Activated CD4-positive, CD25-positive, alpha-beta regulatory T cell treated with anti-CD3 and anti-CD28 coated beads, Interleukin-2, amount 50 U/mL, for 72 hours (primary cell): ENCODE measurements at places on chromosomes 1 and 21.

DNA sequence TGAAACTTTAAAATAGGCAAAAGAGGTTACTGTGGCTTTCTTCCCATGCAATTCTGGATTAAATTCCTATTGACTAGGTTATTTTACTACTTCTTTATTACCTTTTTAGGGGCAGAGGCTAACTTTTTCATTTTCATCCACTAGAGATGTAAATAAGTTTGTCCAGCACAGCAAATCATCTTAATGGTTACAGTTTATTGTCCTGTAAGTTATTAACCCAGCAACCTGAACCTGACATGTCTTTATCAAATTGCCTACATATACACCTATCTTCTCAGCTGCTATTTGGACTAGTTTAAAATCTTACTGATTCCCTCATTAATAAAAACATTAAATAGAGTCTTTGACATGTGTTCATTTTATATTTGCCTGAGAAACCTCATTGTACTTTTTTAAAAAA is 6.9 kb upstream of the SCYL3 start:
- DNase-seq = no peak

- DNase-seq = no peak
These were observed 181.1 kb downstream of the IGSF21 start for GRCh38 chr1:18288722-18289121.

- no peak for DNase-seq
These were observed 32.9 kb downstream of the KIFAP3 start for GRCh38 chr1:170041423-170042192.

DNA sequence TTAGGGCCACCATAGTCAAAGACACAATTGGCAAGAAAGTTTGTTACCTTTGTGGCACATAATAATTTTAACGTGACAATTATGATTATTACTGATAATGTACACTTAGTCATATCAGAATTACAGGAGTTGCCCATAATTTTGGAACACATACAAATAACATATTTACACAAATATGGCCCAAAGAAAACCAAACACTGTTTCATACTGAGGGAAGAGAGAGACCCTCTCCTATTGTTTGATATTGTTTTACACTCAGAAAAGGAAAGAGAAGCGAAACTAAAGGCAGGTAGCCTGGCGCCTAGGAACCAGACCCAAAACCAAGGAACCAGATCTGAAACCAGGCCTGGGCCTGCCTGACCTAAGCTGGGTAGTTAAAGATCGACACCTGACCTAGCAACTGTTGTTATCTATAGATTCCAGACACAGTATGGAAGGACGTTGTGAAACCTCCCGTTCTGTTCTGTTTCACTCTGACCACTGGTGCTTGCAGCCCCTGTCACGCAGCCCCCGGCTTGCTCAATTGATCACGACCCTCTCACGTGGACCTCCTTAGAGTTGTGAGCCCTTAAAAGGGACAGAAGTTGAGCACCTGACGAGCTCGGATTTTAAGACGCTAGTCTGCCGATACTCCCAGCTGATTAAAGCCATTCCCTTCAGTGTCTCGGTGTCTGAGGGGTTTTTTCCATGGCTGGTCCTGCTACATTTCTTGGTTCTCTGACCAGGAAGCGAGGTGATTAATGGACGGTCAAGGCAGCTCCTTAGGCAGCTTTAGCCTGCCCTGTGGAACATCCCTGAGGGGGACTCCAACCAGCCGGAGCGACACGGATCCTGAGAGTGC is 27.9 kb downstream of the C1orf115 start:
- DNase-seq = no peak

- DNase-seq = no peak
These were observed 47.6 kb downstream of the PKN2 start for GRCh38 chr1:88731475-88732269.

DNA sequence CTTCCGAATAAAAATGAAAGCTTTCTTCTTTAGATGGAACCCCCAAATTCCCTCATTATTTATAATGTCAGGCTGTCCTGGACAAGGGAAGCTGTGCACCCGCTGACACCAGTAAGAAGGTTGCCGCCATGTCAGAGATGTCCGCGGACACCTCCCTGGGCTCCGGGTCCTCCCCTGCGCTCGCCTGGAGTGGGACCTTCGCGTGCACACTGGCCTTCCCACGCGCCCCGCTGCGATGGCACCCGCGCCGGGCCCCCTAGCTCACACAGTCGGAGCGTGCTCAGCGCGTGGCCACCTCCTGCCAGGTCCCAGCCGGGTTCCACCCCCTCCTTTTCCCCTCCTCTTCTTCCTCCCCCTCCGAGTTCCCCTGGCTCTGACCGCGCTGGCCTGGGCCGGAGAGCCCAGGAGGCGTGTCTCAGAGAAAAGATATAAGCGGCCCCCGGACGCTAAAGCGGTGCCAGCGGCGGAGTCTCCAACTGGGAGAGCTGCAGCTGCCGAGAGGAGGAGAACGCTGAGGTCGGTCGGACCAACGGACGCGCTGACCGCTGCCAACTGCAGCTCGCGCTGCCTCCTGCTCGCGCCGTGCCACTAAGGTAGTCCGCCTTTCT is at the start of gene G0S2:
Gene G0S2 (plus strand): TSS at position 456 of the 608 bp plus-strand sequence. CDS start 273 bp downstream, outside the sequence.
- no peak for DNase-seq
